M059J (cell line): ENCODE measurements at places on chromosomes 6 and 20. TPM values are rescaled to one million over a fixed set of nuclear protein-coding genes. Genes with fewer than 3 reads are reported as not detected.

- no peak for DNase-seq
Observed at GRCh38 chr6:13101985-13102384, 226.4 kb downstream of the TBC1D7 start.

DNA sequence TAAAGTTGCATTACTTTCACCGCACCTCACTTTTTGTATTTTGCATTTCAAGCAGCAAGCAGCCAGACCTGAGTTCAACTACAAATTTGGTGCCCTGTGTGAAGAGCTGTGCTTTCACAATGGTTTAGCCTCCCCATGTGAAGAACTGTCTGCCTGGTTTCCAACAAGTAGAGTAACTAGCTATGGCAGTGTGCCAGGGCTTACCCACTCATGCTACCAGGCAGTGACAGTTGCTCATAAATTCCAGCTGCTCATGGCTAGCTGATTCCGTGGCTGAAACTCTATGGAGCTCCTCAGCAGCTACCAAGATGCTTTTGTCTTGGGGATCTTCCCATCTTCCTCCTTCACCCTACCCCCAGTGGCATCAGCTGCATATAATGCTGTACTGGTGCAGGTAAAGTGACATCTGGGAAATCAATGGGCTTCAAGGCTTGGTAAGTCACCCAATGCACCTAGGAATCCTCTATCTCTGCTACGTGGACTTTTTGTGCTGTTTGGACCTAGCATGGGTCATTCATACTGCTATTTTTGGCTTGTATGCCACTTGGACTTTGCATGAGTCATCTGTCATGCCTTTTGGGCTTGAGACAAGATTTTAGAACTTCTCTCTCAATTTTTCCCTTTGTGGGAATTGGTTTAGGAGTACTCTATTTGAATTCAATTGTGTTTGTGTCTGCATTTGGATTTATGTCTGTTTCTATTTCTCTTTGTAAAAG, 176.5 kb upstream of the GJE1 start:
- DNase-seq = peak; percentile 91

GRCh38 chr6:57117796-57118195, 27.8 kb downstream of the ZNF451 start:
- no peak for DNase-seq

GRCh38 chr6:108733706-108734265, 114.4 kb upstream of the ARMC2 start:
- no peak for DNase-seq

DNA sequence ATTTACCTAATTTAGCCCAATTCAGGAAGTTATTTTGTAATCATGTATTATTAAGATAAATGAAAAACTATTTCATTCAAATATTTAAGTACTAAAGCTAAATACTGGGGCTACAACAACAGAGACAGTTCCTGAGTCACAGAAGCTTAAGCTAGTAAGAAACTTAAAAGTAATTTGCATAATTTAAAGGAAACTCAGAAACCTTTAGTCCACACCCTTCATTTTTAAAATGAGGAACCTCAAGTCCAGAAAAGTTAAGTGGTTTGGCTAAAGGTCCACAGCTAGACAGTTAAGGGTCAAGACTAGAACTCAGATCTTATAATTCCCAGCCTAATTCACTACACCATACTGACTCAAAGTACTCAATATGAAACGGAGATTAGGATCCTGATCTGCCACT, 7.2 kb downstream of the LMBRD1 start:
- DNase-seq = no peak

DNA sequence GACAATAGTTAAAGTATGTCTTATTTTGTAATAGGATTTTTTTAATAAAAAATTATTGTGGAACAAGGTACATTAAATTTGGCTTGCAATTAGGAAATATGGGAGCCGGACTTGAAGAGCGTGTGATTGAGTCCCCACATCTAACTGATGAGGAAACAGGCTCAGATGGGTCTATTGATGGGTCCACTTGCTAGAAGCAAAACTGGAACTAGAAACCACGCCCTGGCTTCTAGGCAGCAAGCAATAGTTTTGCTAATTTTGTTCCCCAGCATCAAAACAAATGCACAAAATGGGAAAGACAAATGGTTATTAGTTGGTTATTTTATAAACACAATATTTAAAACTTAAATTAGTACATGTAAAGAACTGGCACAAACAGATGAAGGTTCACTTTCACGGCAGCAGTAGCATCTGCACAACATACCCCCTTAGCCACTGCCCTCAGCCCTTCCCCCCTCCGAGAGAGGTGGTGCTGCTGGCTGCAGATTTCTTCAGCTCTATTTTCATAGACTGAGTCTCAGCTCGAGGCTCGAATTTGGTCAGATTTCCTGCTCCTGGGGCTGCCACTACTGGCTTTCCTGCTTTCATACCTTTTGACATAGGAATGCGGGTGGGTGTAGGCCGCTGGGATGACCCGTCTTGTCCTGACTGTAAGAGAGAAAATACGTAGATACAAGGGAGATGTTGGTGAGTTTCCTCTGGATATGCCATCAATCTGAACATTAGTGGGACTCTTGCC, 23.8 kb upstream of the TMEM30A start:
- no peak for DNase-seq

GRCh38 chr6:7169296-7169721, 61.5 kb downstream of the RREB1 start:
- DNase-seq = no peak

- peak; percentile 74 for DNase-seq
Observed at GRCh38 chr6:42075159-42075838, 25.0 kb downstream of the TAF8 start.

DNA sequence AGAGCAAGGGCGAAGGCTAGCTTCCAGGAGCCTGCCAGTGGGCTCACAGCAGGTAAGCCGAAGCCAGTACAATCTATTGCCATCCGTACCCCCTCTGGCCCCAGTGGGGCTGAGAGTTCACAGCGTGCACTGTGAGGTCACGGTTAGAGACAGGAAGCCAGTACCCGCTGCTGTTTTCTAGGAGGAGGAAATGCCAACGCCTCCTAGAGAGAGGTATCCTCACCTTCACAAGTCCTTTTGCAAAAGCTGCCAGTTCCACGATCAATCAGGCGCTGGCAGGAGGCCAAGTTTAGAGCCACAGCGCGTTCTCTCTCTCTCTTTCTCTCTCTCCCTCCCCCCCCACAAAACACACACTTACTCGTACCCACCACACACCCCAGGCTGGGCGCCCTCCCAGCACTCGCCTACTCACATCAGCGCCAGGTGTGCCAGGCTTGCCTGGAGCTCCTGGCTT, 22.5 kb downstream of the COL9A1 start:
- no peak for DNase-seq

- DNase-seq = peak; percentile 94
Observed at GRCh38 chr6:26309731-26310142, 55.3 kb upstream of the BTN3A2 start.

DNA sequence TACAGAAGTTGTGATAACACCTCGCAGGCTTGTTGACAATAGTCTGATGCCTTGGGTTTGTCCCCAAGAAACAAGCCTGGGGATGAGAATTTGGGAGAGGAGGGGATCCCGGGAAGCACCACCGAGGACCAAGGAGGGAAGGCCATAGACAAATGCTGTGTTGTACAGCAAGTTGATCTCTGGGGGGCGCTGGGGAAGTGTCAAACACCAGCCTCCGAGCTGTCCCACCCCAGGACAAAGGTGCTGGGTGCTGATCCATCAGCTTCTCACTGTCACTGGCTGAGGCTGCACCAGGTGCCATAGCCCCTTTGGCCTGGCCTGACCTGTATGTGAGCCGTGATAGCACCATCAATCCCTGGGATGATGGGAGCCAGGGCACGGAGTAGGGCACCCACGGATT, 64.0 kb downstream of the SYNDIG1 start:
- no peak for DNase-seq

DNA sequence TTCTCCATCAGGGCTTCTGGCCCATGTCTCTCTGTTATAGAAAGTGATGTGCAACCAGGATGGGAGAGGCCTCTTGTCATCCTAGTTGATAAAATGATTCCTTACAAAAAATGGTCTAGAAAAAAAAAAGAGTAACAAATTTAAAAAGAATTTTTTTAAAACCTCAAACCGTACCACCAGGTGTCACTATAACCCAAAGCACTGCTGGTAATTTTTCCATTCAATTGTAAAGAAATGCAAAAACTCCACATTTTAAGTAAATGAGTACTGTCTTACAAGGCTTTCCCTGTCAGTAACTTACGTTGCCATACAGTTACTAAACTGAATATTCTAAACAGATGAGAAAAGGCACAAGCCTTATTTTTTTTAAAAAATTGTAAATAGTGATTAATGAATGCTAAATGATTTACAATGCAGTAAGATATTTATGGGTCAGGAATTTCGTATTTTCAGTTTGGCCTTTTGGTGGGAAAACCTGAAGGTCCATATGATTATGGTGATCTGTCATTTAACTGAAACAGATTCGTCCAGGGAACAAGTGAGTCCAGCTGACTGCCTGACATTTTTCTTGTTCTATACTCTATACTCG, 95.4 kb downstream of the OGFRL1 start:
- peak; percentile 63 for DNase-seq

DNA sequence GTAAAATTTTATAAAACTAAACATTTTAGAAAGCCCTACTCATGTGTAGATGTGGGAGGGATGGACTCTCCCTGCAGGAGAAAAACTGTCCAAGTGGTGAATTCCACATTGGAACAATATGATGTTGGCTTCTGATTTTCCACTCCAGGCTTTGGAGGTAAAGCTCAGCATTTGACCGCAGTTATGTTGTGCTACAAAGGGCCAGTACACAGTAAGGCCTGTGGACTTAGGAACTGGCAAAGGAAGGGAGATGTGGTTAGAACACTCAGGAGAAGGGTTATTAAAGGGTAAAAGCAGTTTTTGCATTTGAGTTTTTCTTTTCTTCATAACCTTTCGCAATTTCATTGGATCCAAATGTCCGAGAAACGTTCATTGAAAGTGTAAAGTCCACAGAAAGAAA, 150.3 kb upstream of the SASH1 start:
- peak; percentile 98 for DNase-seq

DNA sequence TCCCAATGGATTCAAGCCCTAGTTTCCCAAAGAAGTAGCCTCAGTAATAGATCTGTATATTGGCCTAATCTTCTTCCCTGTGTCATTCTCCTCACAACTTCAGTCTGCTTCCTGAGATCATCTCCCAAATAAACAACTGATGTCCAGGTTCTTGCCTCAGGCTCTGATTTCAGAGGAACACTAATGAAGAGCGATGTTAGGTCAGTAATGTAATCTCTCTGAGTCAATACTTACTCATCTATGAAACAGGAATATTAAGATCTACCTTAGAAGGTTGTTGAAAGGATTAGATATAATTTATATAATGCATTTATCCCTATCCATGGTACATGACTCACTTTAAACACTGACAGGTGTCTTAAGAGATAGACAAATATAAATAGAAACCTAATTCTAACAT, 246.0 kb upstream of the FLRT3 start:
- peak; percentile 31 for DNase-seq

DNA sequence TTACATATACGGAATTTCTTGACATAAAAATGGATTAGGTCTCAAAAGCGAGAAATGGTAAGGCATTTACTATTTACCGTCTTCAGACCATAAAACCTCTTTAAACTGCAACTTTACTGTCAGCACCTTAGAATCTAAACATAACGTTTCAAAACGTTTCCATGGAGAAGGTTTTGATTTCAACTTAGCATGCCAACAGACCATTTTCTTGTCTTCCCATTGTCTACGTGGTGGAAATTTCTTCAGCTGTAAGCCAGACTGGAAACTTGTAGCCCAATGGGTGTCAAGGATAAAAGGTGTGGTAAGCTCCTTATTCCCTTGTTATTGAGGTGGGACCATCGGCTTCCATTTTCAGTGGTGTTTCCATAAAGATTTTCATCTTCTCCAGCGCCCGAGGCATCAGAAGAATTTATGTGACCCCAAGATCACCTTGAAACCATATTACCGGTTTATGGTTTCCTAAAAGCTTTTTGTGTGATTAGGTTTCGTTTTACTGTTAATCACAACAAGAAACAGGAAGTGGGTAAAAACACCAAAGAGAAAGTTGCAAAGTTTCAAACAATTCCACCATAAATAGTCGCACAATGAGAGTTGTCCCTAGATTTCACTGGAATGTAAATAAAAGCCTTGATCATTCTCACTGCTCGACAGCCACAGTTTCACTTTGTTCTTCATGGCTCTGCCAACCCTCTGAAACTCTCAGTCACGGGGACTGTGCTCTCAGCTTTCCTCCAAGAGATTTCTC, 63.0 kb upstream of the CD2AP start:
- peak; percentile 93 for DNase-seq

GRCh38 chr20:24501764-24502556, 32.5 kb downstream of the SYNDIG1 start:
- peak; percentile 53 for DNase-seq

DNA sequence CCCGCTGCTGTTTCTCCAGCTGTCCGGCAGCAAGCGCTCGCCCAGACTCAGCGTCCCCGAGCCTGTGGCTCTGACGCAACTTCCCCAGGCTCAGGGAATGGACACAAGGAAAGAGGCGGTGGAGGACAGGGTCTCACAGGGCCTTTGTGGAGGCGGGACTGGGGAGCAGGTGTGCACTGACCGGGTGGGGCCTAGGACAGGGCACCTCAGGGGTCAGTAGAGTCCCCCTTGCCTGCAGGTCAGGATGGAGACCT, 20.0 kb downstream of the LAMA5 start:
- DNase-seq = no peak

DNA sequence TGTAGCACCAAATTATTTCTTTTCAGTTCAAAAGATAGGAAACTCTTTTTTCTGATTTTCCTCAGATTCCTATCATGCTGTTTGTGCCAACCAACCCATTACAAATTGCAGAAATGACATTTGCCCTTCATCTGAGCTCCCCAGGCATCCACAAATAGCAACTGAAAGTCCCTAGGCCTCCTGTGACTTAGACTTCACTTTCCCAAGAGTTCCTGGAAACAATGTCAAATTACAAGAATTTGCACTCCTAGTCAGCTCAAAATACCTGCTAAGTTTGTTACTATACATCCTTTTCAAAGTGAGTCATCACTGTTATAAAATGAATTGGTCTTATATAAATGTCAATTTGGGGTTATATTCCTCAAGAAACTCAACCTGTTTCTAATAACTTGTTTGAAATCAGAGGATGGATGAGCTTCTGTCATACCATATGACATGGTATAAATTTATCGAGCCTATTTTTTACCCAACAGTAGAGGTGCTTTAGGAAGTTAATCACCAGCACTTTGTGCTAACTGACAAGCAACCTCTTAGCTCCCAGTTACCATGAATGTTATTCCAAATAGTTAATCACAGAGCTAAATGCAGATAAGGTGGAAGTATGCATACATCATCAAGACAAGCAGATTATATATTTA, 256.5 kb downstream of the HACE1 start:
- DNase-seq = no peak

The MTFR2 gene
- 12.0 and 12.4 TPM in 2 replicates for total RNA-seq

The KCNQ2 gene
- total RNA-seq = not detected in 2 replicates

The POM121L2 gene
- not detected in 2 replicates for total RNA-seq

The ANKEF1 gene
- 4.5 and 6.3 TPM in 2 replicates for total RNA-seq

The C20orf141 gene
- total RNA-seq = not detected in 2 replicates

The ZBTB9 gene
- total RNA-seq = 6.6 and 9.8 TPM in 2 replicates

The NFYA gene
- total RNA-seq = 9.4 and 19.2 TPM in 2 replicates

The SIGLEC1 gene
- total RNA-seq = not detected in 2 replicates

The AKAP12 gene
- total RNA-seq = 28.4 and 43.1 TPM in 2 replicates

The HDGFL1 gene
- total RNA-seq = not detected in 2 replicates

The EBF4 gene
- total RNA-seq = 1.1 and 1.5 TPM in 2 replicates

The PRR3 gene
- 21.2 and 45.8 TPM in 2 replicates for total RNA-seq

The SYNDIG1 gene
- not detected in 2 replicates for total RNA-seq

The COL21A1 gene
- total RNA-seq = 1.4 and 41.5 TPM in 2 replicates

The NKAPL gene
- not detected in 2 replicates for total RNA-seq

The FAM229B gene
- total RNA-seq = 31.3 and 34.2 TPM in 2 replicates
